ENCODE measurements at places on chromosomes 12 and 14.

DNA sequence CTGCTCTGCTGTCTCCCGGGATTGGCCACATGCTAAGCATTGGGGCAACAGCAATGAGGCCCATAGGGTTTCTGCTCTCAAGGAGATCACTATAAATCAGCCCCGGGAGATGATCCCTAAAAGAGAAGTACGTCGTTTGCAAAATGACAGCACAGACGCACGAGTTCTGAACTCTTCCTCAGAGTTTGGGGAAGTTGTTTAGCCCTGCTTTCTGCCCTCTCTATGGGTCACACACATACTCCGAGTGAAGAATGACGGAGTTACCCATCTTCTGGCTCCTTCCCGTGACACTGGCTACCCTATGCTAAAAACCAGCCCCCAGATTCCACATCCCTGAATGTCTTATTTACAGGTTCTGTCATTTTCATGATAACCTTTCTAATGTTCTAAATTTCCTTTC, 258.0 kb upstream of the PLEKHG7 start:
- DNase-seq, result no peak

- no peak for DNase-seq
These were observed 9.2 kb downstream of the NKX2-1 start for GRCh38 chr14:36510874-36511273.

GRCh38 chr12:124416516-124417395, 121.9 kb downstream of the RFLNA start:
- DNase-seq, result no peak

DNA sequence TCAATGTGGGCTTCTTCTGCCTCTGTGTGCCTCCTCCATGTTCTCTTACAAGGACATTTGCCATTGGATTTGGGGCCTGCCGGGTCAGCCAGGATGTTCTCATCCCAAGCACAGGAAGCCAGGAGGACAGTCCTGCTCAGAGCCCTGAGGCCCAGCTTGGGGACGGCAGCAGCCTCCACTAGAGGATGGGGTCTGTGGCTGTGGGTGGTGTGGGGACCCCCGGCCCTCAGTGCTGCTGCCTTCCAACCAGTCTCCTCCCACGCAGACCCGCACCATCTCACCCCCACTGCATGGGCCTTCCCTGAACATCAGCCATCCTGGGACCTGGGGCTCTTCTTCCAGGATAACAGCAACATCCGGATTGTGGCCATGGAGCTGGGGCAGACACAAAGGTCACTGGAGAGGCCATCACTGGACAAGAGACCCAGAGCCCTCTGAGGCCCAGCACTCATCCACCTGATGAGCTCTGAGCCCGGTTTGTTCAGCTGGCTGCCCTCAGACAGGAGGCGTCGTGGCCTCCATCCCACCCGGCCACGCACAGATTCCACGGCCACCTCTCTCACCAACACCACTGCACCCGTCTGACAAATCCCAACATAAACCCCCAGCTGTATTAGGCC, 56.5 kb upstream of the C14orf180 start:
- no peak for DNase-seq

- DNase-seq, result peak; percentile 70
These were observed 67.4 kb downstream of the CLIP1 start for GRCh38 chr12:122354958-122355641.

DNA sequence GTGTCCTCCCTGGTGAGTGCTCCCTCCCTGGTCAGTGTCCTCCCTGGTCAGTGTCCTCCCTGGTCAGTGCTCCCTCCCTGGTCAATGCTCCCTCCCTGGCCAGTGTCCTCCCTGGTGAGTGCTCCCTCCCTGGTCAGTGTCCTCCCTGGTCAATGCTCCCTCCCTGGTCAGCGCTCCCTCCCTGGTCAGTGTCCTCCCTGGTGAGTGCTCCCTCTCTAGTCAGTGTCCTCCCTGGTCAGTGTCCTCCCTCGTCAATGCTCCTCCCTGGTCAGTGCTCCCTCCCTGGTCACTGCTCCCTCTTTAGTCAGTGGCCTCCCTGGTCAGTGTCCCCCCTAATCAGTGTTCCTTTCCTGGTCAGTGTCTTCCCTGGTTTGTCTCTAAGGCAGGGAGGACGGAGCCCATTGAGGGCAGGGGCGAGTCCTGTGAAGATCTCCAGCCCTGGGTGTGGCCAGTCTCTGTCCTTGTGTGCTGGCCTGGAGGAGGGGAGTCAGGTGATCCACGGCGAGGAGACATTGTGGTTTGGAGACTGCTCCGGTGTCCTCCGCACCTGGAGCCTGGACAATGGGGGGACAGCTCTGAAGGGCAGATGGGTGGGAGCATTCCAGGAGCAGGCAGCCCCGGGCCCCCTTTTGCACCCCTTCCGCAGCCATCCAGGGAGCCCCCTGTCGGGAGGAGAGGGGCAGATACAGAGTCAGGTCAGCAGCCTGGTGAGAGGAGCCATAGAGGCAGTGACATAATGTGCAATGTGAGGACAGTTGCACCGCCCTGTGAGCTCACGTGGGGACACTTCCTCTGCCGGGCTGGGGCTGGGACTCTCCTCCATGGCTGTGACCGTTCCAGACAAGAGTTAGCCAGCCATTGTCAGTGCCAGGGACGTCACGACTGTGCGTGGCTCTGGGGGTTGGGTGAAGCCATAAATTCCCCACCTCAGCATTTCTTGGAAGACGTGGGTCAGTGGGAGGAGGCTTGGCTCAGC, 93.4 kb downstream of the ADGRD1 start:
- no peak for DNase-seq

DNA sequence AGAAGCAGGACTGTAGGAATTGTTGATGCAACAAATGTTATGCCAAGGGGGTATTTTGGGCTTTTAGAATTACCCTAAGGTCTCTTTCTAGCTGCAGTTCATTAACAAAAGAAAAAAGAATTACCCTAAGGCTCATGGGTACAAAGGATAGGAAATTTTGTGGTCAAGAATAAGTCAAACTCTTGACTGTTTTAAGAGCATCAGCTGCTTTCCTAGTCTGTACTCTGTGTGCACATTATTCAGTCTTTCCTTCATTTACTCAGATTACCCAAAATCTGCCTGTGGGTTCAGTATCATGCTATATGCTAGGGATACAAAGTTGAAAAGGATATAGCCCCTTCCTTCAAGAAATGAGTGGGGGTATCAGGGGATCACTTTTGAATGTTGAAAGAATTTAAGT, 36.5 kb upstream of the CCDC88C start:
- no peak for DNase-seq

- no peak for DNase-seq
These were observed 31.3 kb upstream of the VSX2 start for GRCh38 chr14:74207943-74208342.

GRCh38 chr14:73742520-73743238, 28.5 kb upstream of the PNMA1 start:
- no peak for DNase-seq

GRCh38 chr14:67928375-67928774, 108.8 kb downstream of the RAD51B start:
- DNase-seq, result no peak

GRCh38 chr14:81001447-81001846, 46.0 kb downstream of the TSHR start:
- no peak for DNase-seq

GRCh38 chr12:1220127-1221092, 229.4 kb downstream of the ERC1 start:
- no peak for DNase-seq

GRCh38 chr12:131643631-131644452, 67.0 kb upstream of the SFSWAP start:
- DNase-seq, result peak; percentile 78

- no peak for DNase-seq
These were observed 13.6 kb upstream of the EMP1 start for GRCh38 chr12:13182881-13183280.

GRCh38 chr12:115129727-115130126, 445.8 kb upstream of the TBX3 start:
- no peak for DNase-seq

GRCh38 chr12:6630736-6631135, 5.0 kb downstream of the LPAR5 start:
- DNase-seq, result peak; percentile 63

GRCh38 chr12:53067993-53068770, 11.0 kb downstream of the SPRYD3 start:
- no peak for DNase-seq

DNA sequence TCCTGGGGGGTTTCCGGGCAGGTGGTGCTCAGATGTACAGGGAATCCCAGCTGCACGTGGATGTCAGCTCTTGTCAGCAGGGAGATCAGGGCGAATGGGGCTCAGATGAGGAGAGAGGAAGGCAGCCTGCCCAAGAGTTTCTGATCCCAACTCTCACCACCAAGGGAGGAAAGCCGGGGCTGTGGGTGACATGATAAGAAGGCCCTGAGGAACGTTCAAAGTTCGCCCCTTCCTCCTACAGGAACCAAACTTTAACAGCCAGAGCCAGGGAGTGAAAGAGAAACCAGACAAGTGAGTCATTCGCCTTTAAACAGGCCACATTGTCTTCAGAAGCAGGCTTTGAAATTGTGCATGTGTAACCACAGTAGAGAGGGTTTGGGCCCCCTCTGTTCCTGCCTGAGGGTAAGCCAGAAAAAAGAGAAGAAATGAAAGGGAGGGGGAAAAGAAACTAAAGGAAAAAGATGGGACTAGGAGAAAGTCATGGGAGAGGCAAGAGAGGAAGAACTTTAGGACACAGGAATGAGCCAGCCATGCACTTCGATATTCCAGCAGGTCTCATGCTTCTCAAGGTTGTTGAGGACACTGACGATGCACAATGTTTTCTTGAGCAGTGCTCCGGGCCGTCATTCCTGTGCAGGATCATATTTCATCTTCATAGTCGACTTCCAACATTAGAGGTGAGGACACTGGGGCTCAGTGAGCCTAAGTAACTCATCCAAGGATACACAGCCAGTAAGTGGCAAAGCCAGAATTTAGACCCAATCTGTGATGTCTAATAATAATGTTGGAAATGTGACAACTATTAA, 691.4 kb upstream of the TBX3 start:
- DNase-seq, result no peak

GRCh38 chr12:93221841-93222240, 155.9 kb upstream of the NUDT4 start:
- no peak for DNase-seq

- no peak for DNase-seq
These were observed 14.0 kb downstream of the NPC2 start for GRCh38 chr14:74478996-74479635.

- no peak for DNase-seq
These were observed 85.6 kb upstream of the TMCC3 start for GRCh38 chr12:94736004-94736403.

DNA sequence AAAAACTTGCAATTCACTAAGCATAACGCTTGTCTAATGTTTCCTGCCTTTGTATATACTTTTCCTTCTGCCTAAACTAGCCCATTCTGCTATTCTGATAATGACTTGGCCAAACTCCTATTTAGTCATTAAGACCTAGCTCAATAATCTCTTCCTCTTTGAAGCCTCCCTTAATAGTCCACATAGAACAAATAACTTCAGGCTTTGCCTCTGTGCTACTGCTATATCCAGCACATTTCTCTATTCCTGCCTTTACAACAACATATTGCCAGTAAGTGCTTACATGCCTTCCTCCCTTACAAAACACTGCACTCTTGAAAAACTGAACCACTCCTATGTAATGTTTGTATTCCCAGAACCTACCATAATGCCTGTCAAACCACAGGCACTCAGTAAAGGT, 13.8 kb downstream of the PRICKLE1 start:
- no peak for DNase-seq
